NCI-H2081 treated with DMSO at 0.1 percent for 48 hours (cell line): ENCODE measurements at places on chromosomes 6 and 20.

DNA sequence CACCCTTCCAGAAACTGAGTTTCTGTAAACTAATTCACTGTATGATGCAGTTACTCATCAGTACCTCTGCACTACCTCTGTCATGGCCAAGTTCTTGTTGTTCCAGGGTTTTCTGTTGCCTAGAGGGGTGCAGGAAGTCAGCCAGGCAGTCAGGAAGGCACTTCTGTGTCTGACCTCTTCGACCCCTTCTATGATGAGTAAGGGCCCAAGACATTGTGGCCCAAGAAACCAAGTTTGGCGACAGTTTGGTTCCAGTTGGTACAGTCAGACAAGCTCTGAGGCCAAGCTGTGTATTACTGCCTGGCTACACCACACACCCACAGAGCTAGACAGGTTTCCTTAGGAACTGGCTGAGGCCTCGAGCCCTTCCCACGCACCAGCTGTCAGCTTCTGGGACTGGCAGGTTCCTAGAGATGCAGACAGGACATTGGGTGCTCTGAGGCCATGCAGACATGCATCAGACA is 41.2 kb downstream of the TRAF3IP2 start:
- DNase-seq = no peak

GRCh38 chr20:25032065-25032477 is 25.9 kb downstream of the ACSS1 start:
- no peak for DNase-seq

GRCh38 chr6:170347975-170348374 is 41.4 kb downstream of the FAM120B start:
- DNase-seq = no peak

- DNase-seq = no peak
These were observed 94.8 kb downstream of the VIP start for GRCh38 chr6:152845421-152845820.

DNA sequence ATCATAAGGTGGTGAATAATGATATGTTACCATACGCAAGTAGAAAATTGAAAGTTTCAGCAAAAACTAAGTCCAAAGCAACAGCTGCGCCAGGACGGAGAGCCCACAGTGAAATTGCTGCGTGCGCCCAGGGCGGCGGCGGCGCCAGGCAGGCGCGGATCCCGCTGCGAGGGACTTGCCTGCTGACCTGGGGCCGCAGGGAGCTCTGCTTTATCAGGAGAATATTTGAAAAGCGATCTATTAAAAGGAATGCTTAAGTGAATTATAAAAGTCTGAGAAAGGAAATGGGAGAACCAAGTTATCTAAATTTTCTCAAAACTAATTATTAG is 85.4 kb downstream of the THBS2 start:
- no peak for DNase-seq

GRCh38 chr20:44357555-44358125 is 2.1 kb downstream of the HNF4A start:
- no peak for DNase-seq

- no peak for DNase-seq
These were observed 262.4 kb upstream of the AGPAT4 start for GRCh38 chr6:161536224-161536630.
